ENCODE measurements at places on chromosomes 5 and 9.

- DNase-seq, result no peak
These were observed 28.2 kb upstream of the LPAR1 start for GRCh38 chr9:111066468-111066867.

DNA sequence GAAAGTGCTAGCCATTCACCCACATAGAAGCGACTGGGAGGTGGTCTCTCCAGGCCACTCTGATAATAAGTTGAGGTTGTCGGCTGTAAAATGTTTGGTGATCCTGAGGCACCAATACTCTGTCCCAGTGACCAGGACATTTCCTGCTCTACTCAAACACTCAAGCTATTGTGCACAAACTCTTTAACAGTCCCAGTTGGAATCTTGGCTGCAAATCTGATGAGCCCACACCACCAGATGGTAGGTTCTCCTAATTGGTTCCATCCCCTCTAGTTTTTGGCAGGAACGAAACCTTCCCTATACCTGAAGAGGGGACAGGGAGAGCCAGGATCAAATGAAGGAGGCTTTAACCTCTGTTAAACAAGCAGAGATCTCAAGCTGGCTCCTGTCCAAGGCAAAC is 14.3 kb downstream of the GRIA1 start:
- no peak for DNase-seq

DNA sequence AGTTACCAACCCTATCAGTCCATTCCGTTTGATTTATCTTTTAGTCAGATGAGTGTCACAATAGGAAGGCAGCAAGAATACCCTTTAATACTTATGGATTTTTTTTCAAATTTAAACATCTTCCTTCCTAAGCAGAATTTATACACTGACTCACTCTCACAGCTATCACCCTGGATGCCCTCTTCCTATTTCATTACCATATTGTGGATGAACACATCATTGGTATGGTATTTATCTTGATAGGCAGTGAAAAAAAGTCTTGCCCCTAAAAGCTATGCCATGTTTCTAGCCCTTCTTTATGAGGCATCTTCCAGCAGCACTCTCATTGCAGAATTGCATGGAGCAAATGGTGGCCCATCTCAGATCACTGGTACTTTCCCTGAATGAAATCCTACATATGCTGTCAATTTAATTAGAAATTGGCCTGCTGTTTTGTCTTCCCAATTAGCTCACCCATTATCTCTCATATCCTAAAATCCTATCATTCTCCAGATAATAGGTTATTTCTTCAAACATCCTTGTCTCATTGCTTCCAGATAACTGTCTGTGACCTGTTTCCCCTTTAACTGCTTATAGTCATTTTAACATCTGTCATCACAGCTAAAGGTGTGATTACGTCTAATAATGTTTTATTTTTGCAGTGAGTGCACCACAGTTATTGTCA is 433.5 kb upstream of the POU5F2 start:
- no peak for DNase-seq

- no peak for DNase-seq
These were observed 29.1 kb downstream of the P4HA2 start for GRCh38 chr5:132198571-132198970.

DNA sequence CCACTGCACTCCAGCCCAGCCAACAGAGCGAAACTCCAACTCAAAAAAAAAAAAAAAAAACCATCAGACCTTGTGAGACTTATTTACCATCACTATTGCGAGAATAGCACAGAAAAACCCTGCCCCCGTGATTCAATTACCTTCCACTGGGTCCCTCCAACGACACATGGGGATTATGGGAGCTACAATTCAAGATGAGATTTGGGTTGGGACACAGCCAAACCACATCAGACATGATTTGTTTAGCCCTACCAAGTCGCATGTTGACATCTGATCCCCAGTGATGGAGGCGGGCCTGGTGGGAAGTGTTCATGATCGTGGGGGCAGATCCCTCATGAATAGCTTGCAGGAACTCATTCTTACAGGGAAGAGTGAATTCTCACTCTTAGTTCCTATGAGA is 26.6 kb downstream of the MYO10 start:
- no peak for DNase-seq

- no peak for DNase-seq
These were observed 15.3 kb upstream of the NOL6 start for GRCh38 chr9:33489066-33489465.

GRCh38 chr5:39447059-39447458 is 22.3 kb upstream of the DAB2 start:
- no peak for DNase-seq

GRCh38 chr5:140391312-140391711 is 10.3 kb upstream of the ANKHD1 start:
- DNase-seq, result no peak

DNA sequence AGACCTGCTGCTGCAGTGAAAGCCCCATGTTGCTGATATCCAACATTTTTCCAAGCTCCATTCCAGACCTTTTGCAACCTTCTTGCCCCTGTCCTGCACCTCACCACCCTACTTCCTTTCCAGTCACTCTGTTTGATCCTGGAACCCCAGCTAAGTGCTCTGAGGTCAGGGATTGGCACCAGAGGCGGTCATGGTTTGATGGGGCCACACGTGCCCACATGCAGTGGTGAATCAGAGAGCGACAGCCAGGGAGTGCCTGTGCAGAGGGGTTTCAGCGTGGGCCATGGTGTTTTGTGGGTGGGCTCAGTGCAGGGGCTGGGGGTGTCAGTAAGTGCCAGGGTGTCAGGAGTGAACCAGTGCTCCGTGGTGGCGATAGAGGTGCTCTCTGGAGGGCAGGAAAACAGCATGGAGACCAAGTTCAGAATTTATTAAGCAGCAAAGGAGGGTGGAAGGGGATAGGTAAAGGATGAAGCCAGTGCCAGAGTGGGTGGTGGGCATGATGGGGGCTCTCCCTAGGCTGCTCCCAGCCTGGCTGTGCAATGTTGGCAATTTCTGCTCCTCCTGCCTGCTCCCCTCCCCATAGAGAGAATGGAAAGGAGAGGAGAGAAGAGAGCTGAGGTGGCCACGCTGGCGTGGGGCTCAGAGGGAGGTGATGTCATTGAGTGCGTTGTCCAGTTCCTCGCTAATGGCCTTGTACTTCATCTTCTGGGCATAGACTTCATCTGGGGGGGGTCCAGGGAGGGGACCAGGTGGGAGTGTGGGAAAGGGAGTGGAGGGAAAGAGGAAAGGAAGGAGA is 7.0 kb downstream of the TPM2 start:
- DNase-seq, result no peak

GRCh38 chr5:83563631-83564030 is 92.1 kb downstream of the VCAN start:
- DNase-seq, result no peak

- DNase-seq, result no peak
These were observed 9.4 kb downstream of the PAM start for GRCh38 chr5:102764381-102765004.

DNA sequence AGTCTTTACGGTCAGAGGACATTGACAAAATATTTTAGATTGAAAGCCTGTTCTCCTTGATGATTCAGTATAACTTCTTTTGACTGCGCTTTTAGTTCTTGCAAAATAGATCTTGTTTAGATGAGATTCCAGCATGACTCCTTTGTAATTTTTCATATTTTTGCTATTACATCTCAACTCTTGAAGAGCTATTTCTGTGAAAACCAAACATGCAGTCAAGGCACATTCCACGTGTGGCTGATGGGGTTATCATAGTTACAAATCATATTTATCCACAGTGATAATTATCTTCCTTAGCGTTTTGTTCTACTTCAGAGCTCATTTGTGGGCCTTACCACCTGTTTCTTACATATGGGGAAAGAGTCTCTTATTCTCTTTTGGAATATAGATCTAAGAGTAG is 238.8 kb upstream of the DMRT1 start:
- DNase-seq, result no peak

Measured in stimulated activated CD8-positive, alpha-beta memory T cell treated with anti-CD3 and anti-CD28 coated beads, Interleukin-7, amount 100 ng/mL, for 24 hours (primary cell).